ENCODE measurements at places on chromosomes 7 and 10.

DNA sequence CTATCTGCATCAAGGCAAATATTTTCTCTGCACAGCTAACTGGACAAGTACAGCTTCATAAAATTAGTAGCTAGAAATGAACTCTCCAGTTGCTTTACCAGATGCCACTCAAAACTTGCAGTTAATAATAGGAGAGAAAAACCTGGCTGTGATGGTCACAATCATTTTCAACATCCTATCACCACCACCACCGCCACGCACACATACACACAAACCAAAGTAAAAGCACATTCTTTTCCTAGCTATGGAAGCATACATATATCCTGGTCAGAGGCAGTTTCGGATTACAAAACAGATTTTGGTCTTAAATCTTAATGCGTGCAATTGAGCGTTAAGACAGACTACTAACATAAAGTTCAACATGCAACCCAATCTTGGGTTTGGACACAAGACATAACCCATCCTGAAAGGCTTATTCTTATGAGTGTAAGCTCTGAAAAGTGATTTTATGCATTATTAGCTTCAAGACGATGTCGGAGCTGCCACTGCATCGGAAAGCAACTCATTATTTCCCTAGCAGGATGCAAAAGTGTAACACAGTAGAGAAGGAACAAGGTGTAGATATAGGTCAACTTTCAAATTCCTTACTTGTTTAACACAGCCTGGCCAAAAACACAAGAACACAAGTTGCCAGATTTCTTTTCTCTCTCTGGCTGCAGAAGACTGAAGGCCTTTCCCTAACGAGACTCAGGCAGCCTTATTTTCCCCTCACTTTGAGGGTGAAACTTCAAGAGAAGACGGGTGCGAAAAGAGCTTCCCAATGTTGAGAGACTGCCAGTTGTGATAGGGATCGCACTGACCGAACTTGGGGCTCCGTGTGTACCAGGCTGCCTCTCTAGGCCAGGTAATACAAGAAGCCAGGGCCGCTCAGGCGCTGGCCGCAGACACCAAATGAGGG lies 1.2 kb downstream of the CACUL1 start:
- no peak for DNase-seq

GRCh38 chr7:64180989-64181388 lies 26.0 kb upstream of the ZNF735 start:
- DNase-seq = no peak

DNA sequence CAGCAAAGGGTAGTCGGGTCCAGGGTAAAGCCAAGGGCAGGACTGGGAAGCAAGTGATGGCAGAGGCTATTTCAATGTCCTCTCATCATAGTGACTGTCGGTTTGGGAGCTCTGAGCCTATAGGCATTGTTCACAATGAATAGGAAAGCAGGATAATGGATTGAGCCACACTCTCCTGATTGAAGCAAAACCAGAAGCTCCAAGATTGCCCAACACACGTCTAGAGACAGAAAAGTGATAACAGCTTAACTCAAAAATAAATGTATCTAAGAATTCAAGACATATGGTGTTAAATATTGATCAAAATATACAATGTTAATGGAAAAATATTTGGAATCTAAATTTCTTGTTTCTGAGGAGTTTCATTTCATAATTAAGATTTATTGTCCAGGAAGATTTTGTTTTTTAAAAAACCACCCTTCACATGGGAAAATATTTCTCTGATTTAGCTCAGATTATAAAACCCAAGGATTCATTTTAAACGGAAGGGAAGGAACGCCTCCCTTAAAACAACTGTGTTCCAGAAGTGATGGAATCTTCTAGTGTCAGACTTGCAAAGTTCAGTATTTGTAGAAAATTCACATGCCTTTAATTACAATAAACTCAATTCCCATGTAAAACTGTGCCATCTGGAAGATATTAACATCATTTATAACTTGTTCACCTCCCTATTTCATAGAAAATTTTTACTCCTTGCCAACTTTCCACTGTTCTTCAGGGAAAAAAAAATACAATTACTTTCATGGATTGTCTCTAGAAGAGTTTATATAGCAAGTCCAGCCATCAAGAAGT lies 54.5 kb downstream of the NRP1 start:
- no peak for DNase-seq

DNA sequence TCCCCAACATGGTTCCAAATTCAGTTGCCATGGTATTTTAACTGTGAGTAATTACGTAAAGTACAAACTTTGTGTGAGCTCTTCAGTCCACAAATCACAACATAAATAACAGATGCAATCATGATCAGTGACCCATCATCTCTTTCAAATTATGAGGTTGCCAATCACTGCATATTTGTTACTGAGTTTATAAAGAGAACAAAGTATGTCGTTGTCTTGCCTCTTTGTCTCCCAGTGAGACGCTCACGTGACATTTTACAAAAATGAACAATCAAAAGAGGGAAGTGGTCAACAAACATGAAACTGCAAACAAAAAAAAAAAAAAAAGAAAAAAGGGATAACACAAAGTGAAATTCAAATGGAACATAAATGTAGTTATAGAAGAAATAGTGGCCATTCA lies 122.7 kb upstream of the PDSS1 start:
- DNase-seq = no peak

- no peak for DNase-seq
These were observed at the start of gene TMEM225B for GRCh38 chr7:99597762-99598501. Gene TMEM225B, plus strand, starts transcription at chr7:99598267. Its CDS starts 6,122 bp downstream, at chr7:99604389.

GRCh38 chr10:133242611-133243356 lies 5.1 kb downstream of the VENTX start:
- no peak for DNase-seq

GRCh38 chr7:73907554-73908122 lies 46.7 kb downstream of the TMEM270 start:
- DNase-seq = no peak

- DNase-seq = no peak
These were observed 154.2 kb downstream of the EGFR start for GRCh38 chr7:55172881-55173609.

DNA sequence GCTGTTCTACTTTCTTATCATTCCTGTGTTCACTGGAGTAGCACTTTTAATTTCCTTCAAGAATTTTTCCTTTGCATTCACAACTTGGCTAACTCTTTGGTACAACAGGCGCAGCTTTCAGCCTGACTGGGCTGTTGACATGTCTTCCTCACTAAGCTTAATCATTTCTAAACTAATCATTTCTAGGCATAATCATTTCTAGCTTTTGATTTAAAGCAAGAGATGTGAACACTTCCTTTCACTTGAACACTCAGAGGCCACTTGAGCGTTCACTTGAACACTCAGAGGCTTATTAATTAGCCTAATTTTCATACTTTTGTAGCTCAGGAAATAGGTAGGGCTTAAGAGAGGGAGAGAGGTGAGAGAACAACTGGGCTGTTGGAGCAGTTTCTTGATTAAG lies 15.9 kb downstream of the C10orf90 start:
- no peak for DNase-seq

DNA sequence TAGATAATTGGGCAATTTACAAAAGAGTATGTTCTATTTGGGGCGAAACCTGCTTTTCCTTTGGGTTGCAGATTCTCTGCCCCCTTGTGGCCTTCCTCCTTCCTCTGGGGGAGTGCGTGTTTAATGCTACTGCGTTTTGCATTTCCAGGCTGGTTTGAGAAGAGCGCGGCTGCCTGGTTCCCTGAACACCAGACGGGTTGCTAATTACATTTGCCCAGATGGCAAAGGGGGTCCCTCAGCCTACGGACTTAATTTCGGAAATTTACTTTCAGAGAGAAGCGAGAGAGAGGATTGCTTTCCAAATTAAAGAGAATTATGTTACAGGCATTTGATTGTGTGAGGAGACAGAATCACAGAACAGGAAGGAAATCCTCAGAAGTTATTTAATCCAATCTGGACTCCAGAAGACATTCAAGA lies 91.9 kb upstream of the JAZF1 start:
- DNase-seq = no peak

- no peak for DNase-seq
These were observed 308.3 kb upstream of the STEAP1 start for GRCh38 chr7:89845952-89846351.

- no peak for DNase-seq
These were observed 29.0 kb upstream of the ATXN7L1 start for GRCh38 chr7:105905209-105905909.

GRCh38 chr7:116776046-116776445 lies 86.3 kb upstream of the CAPZA2 start:
- no peak for DNase-seq

GRCh38 chr10:22597138-22597537 lies 117.2 kb downstream of the PIP4K2A start:
- no peak for DNase-seq

Data from activated gamma-delta T cell treated with anti-CD3 and anti-CD28 coated beads, Interleukin-2, amount 50 U/mL, for 16 hours (primary cell).